ENCODE measurements at places on chromosomes 2 and 18. TPM values are rescaled to one million over a fixed set of nuclear protein-coding genes. Genes with fewer than 3 reads are reported as not detected.

The RIT2 gene
- not detected for polyA plus RNA-seq

The ALK gene
- 0.18 TPM for polyA plus RNA-seq

The GKN2 gene
- not detected for polyA plus RNA-seq

The CDK15 gene
- 2.9 TPM for polyA plus RNA-seq

The RAPGEF4 gene
- 2.5 TPM for polyA plus RNA-seq

The MEIS1 gene
- 16.6 TPM for polyA plus RNA-seq

The TCF7L1 gene
- polyA plus RNA-seq, result 36.3 TPM

The TTN gene
- polyA plus RNA-seq, result 337 TPM

The TMEM163 gene
- polyA plus RNA-seq, result 0.72 TPM

The MRO gene
- polyA plus RNA-seq, result 0.39 TPM

The MERTK gene
- 4.4 TPM for polyA plus RNA-seq

The RGPD3 gene
- 0.22 TPM for polyA plus RNA-seq

The EML4 gene
- 30.6 TPM for polyA plus RNA-seq

The SCLY gene
- 11.3 TPM for polyA plus RNA-seq

The FBLN7 gene
- polyA plus RNA-seq, result 8.5 TPM

The PKDCC gene
- polyA plus RNA-seq, result 116 TPM

The UGT1A7 gene
- polyA plus RNA-seq, result not detected

The EDAR gene
- not detected for polyA plus RNA-seq

The FSHR gene
- 0.81 TPM for polyA plus RNA-seq

The C2orf15 gene
- 0.56 TPM for polyA plus RNA-seq

The LYG2 gene
- 0.25 TPM for polyA plus RNA-seq

The SUCLG1 gene
- polyA plus RNA-seq, result 71.6 TPM

The CD8B gene
- polyA plus RNA-seq, result 0.28 TPM

The APOB gene
- polyA plus RNA-seq, result 0.06 TPM

The DHRS9 gene
- 3.0 TPM for polyA plus RNA-seq

The METTL4 gene
- polyA plus RNA-seq, result 9.9 TPM

The OR6B2 gene
- not detected for polyA plus RNA-seq

The ERFE gene
- polyA plus RNA-seq, result 6.3 TPM

The YES1 gene
- polyA plus RNA-seq, result 44.9 TPM

The SOX11 gene
- polyA plus RNA-seq, result 39.0 TPM

The GPR45 gene
- polyA plus RNA-seq, result not detected

The IL36B gene
- polyA plus RNA-seq, result not detected

The ZNF804A gene
- polyA plus RNA-seq, result 0.28 TPM

The STON1 gene
- polyA plus RNA-seq, result 10.1 TPM

The BMP10 gene
- not detected for polyA plus RNA-seq

The IL18RAP gene
- 0.14 TPM for polyA plus RNA-seq

The MGAT5 gene
- polyA plus RNA-seq, result 16.5 TPM

The HOXD1 gene
- 0.57 TPM for polyA plus RNA-seq

The E2F6 gene
- polyA plus RNA-seq, result 18.8 TPM

The NEU2 gene
- not detected for polyA plus RNA-seq

The ST6GAL2 gene
- 3.6 TPM for polyA plus RNA-seq

The SFT2D3 gene
- polyA plus RNA-seq, result not detected

The OLA1 gene
- polyA plus RNA-seq, result 221 TPM

The OSBPL1A gene
- polyA plus RNA-seq, result 53.9 TPM

The FN1 gene
- polyA plus RNA-seq, result 373 TPM

The ANKRD30BL gene
- polyA plus RNA-seq, result 0.08 TPM

The ARHGAP28 gene
- polyA plus RNA-seq, result 23.7 TPM

The CHST10 gene
- polyA plus RNA-seq, result 11.6 TPM

The AQP12A gene
- polyA plus RNA-seq, result 0.74 TPM

The DPP10 gene
- polyA plus RNA-seq, result 0.15 TPM

The NDC80 gene
- 8.9 TPM for polyA plus RNA-seq

The HOXD3 gene
- 3.4 TPM for polyA plus RNA-seq

The ANKRD62 gene
- not detected for polyA plus RNA-seq

The SERPINB3 gene
- not detected for polyA plus RNA-seq

The KLHL14 gene
- polyA plus RNA-seq, result 0.06 TPM

The CFC1 gene
- not detected for polyA plus RNA-seq
